Keratinocyte (primary cell): ENCODE measurements at places on chromosomes 3 and 15. TPM values are rescaled to one million over a fixed set of nuclear protein-coding genes. Genes with fewer than 3 reads are reported as not detected.

GRCh38 chr3:112646623-112647022, 5.7 kb upstream of the CCDC80 start:
- DNase-seq, result no peak

DNA sequence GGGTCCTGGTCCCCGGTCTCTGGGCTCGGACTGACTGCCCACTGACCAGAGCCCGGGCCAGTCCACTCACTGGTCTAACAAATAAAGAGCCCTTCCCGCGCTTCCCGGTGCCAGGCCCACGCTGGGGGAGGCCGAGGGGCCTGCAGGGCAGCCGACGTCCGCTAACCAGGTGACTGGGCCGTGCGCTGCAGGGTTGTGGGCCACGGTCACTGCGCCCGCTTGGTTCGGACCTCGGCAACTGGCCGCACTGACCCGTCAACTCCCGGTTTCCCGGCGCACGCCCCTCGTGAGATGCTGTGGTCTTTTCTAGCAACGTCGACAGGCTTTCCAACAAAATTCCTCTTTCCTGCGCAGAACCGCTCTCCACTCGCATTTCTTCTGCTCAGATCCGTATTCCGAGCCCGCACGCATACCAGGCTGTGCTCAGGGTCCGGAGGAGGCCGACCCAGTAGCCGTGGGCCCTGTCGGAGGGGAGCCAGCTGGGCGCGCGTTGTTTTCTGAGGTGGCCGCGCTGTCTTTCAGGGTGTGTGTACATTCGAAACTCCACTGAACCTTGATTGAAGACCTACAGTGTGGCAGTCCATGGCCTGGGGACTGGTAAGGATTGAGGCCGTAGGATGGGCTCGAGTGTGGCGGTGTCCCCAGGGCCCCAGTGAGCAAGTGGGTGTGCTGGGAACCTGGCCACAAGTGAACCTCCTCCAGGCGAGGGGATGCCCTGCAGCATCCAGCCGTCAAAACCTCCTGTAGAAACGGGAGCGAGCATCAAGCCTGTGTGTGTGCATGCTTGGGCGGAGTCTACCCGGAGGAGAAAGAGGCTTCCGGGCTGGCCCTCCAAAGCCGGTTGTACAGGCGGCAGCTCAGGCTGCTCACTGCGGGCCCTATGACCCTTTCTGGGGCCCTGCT, 875 bp upstream of the NT5DC2 start:
- no peak for DNase-seq

DNA sequence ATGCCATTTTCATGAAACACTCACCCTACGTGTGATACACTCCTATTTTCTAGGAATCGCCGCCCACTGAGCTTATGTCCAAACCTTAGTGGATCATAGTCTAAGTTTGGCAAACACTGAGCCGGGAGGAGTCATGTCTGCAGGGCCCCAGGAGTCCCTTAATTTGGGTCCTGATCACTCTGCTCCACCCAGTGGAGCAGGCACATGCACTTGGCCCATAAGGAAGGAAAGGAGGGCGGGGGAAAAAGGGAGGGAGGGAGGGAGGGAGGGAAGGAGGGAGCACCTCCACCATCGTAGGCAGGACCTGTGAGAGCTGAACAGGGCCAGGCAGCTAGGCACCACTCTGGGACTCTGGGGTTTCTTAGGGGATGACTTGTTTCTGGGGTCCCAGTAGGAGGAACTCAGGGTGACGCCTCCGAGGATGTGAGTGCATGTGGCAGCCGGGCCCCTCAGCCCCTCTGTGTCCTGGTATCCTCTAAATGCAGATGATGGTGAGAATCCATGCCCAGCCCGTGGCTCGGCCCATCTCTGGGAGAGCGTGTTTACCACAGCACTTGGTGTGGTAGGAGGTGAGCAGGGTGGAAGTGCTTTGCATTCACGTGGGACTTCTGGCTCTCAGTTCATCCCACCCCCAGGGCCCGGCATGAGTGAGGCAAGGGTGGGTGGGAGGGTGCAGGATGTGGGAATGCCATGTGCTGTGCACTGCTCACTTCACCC, 109.4 kb downstream of the KLF13 start:
- no peak for DNase-seq

DNA sequence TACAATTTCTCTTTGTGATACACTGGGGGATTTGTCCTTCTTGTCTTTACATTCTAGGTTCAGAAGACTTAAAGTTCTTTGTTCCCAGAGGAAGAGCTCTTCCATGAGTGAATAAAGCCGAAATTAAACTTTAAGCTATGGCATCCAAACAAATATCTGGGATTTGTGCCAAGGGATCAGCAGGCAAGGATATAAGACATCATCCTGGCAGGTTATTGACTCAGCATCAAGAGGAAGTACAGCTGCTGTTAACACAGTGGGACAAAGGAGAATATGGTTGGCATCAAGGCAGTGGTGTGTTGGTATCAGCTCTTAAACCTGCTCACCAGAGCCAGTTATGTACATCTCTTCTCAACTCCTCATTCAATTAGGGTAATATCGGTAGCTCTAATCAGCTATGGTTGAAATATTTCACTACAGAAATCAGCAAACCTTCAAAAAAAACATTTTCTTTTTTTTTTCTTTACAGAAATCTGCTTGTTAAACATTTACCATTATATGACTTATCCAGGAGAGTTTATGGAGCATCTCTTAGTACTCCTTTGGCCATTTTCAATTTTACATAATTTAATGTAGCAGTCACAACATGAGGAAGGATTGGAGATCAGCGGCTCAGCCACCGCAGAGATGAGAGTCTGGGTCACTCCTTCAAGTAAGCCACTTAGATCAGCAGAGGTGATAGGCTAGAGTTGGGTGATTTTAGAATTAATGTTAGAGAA, 1198.6 kb upstream of the EPHA6 start:
- DNase-seq, result no peak

Gene TIMP4
- 0.07 to 0.18 TPM (median 0.09 TPM) in 3 replicates for polyA plus RNA-seq

GRCh38 chr3:28726840-28727239, 378.2 kb upstream of the AZI2 start:
- no peak for DNase-seq

DNA sequence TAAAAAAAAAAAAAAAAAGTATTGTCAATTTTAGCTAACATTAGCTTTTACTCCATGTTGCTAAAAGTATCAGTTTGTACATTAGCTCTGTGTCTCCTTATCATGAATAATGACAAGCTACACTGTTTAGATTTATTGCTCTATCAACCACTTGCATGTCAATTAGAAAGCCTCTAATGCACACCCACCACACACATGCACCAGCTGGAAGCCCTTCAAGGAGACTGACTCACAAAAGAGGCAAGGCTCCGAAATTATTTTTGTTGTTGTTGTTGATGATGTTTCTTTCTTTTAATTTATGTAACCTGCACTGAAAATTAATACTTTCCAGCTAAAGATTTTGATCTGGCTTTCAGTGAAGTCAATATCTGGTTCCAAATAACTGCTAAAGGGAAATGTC, 71.5 kb downstream of the ETFA start:
- DNase-seq, result no peak

DNA sequence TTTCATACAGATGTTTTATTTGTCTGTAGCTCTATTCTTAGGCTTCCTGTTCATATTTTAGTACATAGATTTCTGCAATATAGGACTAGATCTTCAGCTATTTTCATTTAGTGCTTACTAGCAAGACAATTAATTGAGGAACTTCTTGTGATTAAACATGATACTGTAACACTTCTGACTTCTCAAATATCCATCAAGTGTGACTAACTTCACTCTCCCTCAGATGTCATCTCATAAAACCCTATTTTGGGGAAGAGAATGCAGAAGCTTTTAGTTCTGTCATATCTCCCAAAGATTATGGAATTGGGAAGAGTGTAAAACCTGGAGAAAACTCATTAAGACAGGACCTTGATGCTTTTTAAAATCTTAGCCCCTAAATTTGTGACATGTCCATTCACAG, 28.6 kb upstream of the GOLIM4 start:
- DNase-seq, result no peak

GRCh38 chr15:29390051-29390450, 120.4 kb upstream of the NSMCE3 start:
- DNase-seq, result no peak

Gene FGD5
- polyA plus RNA-seq, result not detected in 3 replicates

GRCh38 chr3:185741586-185741985, 83.3 kb downstream of the IGF2BP2 start:
- DNase-seq, result no peak

DNA sequence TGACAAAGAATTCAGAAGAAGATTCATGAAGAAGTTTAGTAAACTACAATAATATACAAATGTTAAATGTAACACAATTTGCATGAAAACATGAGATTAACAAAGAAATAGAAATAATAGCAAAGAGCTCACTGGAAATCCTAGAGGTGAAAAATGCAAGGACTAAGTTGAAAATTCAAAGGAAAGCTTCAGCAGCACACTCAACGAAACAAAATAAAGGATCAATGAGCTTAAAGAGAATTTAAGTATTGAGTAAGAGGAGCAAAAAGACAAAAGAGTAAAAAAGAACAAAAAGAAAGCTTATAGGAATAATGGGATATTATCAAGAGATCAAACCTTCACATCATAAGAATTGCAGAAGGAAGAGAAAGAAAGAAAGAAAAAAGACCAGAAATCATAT, 583.8 kb upstream of the NECTIN3 start:
- DNase-seq, result no peak

DNA sequence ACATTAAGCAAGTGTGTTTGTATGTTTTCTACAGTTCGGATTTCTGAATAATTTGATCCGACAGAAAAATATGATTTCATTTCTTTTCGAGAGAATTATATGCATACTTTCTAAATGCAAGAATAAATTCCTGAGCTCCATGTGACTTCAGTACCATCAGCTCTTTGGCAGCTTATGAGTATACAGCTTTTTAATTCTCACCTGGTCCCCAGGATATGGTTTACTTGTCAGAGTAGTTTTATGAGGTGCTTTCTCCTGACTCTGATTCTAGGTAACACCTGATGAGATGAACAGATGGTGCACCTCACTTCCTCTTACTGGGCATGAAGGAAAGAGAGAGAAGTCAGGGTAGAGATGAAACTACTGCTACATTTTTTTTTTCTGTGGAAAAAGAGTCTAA, 3.1 kb downstream of the HGD start:
- DNase-seq, result no peak

Gene CA12
- 101 to 220 TPM (median 158 TPM) in 3 replicates for polyA plus RNA-seq

Gene CHRD
- not detected in 3 replicates for polyA plus RNA-seq
